ENCODE measurements at places on chromosomes 5 and 9. TPM values are rescaled to one million over a fixed set of nuclear protein-coding genes. Genes with fewer than 3 reads are reported as not detected.
A peak's percentile ranks its signal among the peaks of the same experiment; 100 is the strongest.

GRCh38 chr9:134707031-134707680 is 65.6 kb downstream of the COL5A1 start:
- no peaks in the 10 kb centered on the region for H3K4me1 ChIP-seq
- H3K27me3 ChIP-seq = no peaks in the 10 kb centered on the region
- no peak overlapping the region for H3K4me3 ChIP-seq
- DNase-seq = no peak

The BTNL9 gene
- total RNA-seq = not detected

GRCh38 chr9:70257991-70258691 is 637 bp upstream of the SMC5 start:
- H3K4me1 ChIP-seq = peaks cover 61% of the 10 kb centered on the region
- no peaks in the 10 kb centered on the region for H3K27me3 ChIP-seq
- H3K4me3 ChIP-seq = peak overlapping the region; percentile 92

- H3K36me3 ChIP-seq = peaks cover 3% of the 10 kb centered on the region
- no peak overlapping the region for H3K27ac ChIP-seq
- no peaks in the 10 kb centered on the region for H3K4me1 ChIP-seq
Measured at GRCh38 chr5:131863700-131864099, 66.9 kb upstream of the FNIP1 start.

DNA sequence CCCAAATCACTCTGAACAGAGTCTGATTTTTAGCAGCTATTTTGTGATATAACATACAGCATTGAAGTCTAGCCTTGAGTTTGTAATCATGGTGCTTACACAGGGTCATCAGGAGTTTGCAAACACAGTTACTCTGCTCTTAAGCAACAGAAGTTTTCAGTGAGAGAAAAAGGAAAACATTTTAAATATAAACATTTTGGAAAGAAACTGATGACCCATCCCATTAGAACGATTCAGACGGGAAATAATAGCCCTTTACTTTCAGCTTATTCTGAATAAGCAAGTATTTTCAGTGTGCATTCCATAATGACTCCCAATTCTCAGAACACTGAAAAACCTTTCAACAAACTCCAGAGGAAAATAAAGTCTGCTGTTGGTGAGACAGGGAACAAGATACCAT is 46.7 kb upstream of the TMC1 start:
- no peaks in the 10 kb centered on the region for H3K36me3 ChIP-seq
- H3K4me1 ChIP-seq = peaks cover 49% of the 10 kb centered on the region
- no peak overlapping the region for H3K27ac ChIP-seq

GRCh38 chr5:1525624-1526189 is 1.9 kb upstream of the LPCAT1 start:
- H3K4me3 ChIP-seq = no peak overlapping the region
- H3K27me3 ChIP-seq = no peaks in the 10 kb centered on the region
- no peak for DNase-seq
- no peak overlapping the region for H3K27ac ChIP-seq
- H3K36me3 ChIP-seq = no peaks in the 10 kb centered on the region

DNA sequence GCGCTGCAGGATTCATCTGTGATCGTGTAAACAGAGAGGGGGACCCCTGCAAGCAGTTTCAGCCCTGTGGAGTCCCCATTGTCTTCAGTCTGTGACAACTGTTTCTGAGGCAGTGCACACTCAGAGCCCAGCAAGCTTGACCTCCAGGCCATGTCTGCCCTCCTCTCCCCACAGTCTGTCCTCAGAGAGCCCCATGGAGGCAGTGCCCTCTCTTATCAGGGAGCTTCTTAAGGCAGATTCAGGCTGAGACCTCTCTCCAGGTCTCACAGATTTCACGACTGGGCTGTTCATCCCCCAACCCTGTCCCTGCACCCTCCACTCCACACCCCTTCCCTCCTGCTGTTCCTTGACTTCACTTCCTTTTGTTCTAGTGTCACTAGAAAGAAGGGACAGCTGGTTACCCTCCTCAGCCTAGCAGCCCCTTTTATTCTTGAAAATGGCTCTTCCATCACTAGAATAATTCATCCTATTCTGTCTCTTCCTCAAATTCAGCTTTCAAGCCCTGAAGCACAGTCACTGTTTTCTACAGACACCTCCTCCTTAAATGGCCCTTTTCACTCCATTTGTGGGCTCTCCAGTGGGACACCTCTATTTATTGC is 218.4 kb downstream of the MED10 start:
- DNase-seq = no peak
- no peak overlapping the region for H3K4me3 ChIP-seq
- no peaks in the 10 kb centered on the region for H3K36me3 ChIP-seq
- H3K4me1 ChIP-seq = no peaks in the 10 kb centered on the region
- H3K27ac ChIP-seq = no peak overlapping the region

DNA sequence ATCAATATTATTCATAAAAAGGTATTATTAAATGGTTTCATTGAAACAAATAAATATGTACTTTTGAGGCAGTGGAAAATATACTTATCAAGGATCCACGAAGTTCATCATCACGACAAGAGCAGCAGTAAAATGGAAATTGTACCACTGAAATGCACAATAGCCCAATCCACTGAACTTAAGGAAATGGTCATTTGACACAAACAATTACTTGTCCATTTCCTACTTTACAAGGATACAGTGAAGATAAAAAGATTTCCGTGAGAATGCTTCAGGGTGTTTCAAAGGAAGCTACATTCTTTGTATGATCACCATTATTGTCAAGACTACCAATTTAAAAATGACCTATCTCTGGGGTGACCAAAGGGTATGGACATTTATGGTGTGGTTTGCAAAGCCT is 210.3 kb downstream of the SYK start:
- H3K27me3 ChIP-seq = peaks cover 12% of the 10 kb centered on the region
- H3K4me3 ChIP-seq = no peak overlapping the region
- H3K4me1 ChIP-seq = no peaks in the 10 kb centered on the region
- H3K36me3 ChIP-seq = no peaks in the 10 kb centered on the region

The IFNA2 gene
- total RNA-seq = not detected

The C9 gene
- total RNA-seq = not detected

- no peak overlapping the region for H3K27ac ChIP-seq
- no peak for DNase-seq
- H3K4me1 ChIP-seq = peaks cover 7% of the 10 kb centered on the region
- peaks cover 11% of the 10 kb centered on the region for H3K36me3 ChIP-seq
- H3K27me3 ChIP-seq = no peaks in the 10 kb centered on the region
Measured at GRCh38 chr9:132260846-132261245, 93.9 kb downstream of the SETX start.

DNA sequence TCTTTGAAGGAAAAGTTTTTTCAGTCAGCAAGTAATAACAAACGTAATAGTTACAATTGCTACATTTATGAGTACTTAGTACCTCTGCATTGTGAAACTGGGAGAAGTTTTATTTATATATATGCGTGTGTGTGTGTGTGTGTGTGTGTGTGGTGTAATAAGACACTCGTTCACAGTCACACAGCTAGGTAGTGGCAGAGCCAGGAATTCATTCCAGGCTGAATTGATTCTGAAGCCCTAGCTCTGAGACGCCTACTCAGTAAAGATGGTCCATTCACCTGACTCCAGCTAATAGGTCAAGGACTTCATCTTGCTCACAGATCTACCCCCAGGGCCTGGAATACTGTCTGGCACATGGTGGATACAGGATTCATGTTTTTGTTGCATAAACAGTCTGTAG is 13.6 kb upstream of the CAST start:
- H3K4me1 ChIP-seq = peaks cover 4% of the 10 kb centered on the region
- peaks cover 4% of the 10 kb centered on the region for H3K27me3 ChIP-seq
- DNase-seq = no peak
- no peaks in the 10 kb centered on the region for H3K36me3 ChIP-seq
- H3K4me3 ChIP-seq = no peak overlapping the region
- H3K27ac ChIP-seq = no peak overlapping the region

GRCh38 chr5:172276214-172276613 is 7.3 kb downstream of the UBTD2 start:
- peaks cover 2% of the 10 kb centered on the region for H3K36me3 ChIP-seq
- H3K4me1 ChIP-seq = peaks cover 35% of the 10 kb centered on the region
- no peak overlapping the region for H3K4me3 ChIP-seq
- H3K27me3 ChIP-seq = no peaks in the 10 kb centered on the region
- DNase-seq = no peak
- H3K27ac ChIP-seq = no peak overlapping the region

The GLRA1 gene
- total RNA-seq = not detected

DNA sequence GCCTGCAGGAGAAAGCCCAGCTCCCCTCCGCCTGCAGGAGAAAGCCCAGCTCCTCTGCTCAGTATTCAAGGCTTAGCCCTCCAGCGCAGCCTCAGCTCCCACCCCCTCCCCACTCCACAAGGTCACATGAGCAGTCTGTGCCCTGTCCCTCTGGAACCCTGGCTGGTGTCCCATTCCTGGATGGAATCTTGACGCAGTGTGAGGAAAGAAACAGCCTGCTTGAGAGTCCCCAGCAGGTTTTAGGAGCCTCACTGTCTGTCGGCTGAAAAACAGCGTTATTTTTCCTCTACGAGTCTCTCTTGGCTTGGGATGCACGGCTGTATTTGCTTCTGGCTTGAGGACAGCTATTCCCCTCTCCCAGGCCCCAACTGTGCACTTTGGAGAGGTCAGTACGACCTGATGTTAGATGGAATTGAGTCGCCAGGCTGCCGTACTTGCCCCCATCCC is 210.1 kb upstream of the TRIM32 start:
- H3K36me3 ChIP-seq = peaks cover 19% of the 10 kb centered on the region
- no peaks in the 10 kb centered on the region for H3K27me3 ChIP-seq
- H3K4me1 ChIP-seq = no peaks in the 10 kb centered on the region
- no peak overlapping the region for H3K27ac ChIP-seq
- no peak for DNase-seq
- no peak overlapping the region for H3K4me3 ChIP-seq

The RAD17 gene
- total RNA-seq = 24.1 TPM

The DAPK1 gene
- 0.50 TPM for total RNA-seq

DNA sequence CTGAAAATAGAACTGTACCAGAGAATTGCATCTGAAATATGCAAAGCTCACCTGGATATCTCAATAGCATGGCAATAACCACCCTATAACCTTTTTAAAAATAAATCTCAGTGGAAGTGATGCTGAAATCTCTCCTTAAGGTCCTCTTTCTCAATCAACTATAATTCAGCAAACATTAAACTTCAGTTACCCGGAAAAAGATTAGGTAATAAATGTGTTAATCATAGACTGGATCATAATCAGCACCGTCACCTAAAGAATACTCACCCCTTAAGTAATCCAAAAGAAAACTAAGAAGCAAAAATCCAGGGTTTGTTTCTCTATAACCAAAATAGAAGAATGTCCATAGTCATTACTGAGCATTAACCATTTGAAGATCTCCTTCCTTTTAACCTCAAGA is 44.3 kb upstream of the DENND4C start:
- H3K4me3 ChIP-seq = no peak overlapping the region
- no peaks in the 10 kb centered on the region for H3K27me3 ChIP-seq
- peaks cover 14% of the 10 kb centered on the region for H3K4me1 ChIP-seq
- H3K27ac ChIP-seq = no peak overlapping the region
- no peaks in the 10 kb centered on the region for H3K36me3 ChIP-seq
- no peak for DNase-seq

GRCh38 chr5:127950707-127951391 is 132.7 kb upstream of the SLC12A2 start:
- no peak overlapping the region for H3K4me3 ChIP-seq
- no peaks in the 10 kb centered on the region for H3K27me3 ChIP-seq
- no peak for DNase-seq
- peaks cover 11% of the 10 kb centered on the region for H3K36me3 ChIP-seq
- no peak overlapping the region for H3K27ac ChIP-seq

- H3K4me1 ChIP-seq = no peaks in the 10 kb centered on the region
- no peak overlapping the region for H3K27ac ChIP-seq
- H3K36me3 ChIP-seq = no peaks in the 10 kb centered on the region
- DNase-seq = no peak
Measured at GRCh38 chr5:5018578-5018970, 121.6 kb upstream of the ADAMTS16 start.

GRCh38 chr9:35914301-35914807 is 5.1 kb downstream of the SPAAR start:
- DNase-seq = peak; percentile 35
- H3K27me3 ChIP-seq = no peaks in the 10 kb centered on the region
- no peak overlapping the region for H3K4me3 ChIP-seq
- no peak overlapping the region for H3K27ac ChIP-seq

GRCh38 chr9:36091026-36091953 is 45.2 kb upstream of the GLIPR2 start:
- no peak for DNase-seq
- no peak overlapping the region for H3K27ac ChIP-seq
- peaks cover 12% of the 10 kb centered on the region for H3K36me3 ChIP-seq

- H3K4me3 ChIP-seq = no peak overlapping the region
- DNase-seq = no peak
- no peak overlapping the region for H3K27ac ChIP-seq
- H3K36me3 ChIP-seq = no peaks in the 10 kb centered on the region
Measured at GRCh38 chr5:56532466-56532865, 282.9 kb upstream of the MAP3K1 start.

GRCh38 chr9:6941501-6941900 is 183.7 kb downstream of the KDM4C start:
- H3K27me3 ChIP-seq = no peaks in the 10 kb centered on the region
- H3K36me3 ChIP-seq = peaks cover 18% of the 10 kb centered on the region
- DNase-seq = no peak
- no peak overlapping the region for H3K4me3 ChIP-seq

The IL31RA gene
- total RNA-seq = 0.31 TPM

DNA sequence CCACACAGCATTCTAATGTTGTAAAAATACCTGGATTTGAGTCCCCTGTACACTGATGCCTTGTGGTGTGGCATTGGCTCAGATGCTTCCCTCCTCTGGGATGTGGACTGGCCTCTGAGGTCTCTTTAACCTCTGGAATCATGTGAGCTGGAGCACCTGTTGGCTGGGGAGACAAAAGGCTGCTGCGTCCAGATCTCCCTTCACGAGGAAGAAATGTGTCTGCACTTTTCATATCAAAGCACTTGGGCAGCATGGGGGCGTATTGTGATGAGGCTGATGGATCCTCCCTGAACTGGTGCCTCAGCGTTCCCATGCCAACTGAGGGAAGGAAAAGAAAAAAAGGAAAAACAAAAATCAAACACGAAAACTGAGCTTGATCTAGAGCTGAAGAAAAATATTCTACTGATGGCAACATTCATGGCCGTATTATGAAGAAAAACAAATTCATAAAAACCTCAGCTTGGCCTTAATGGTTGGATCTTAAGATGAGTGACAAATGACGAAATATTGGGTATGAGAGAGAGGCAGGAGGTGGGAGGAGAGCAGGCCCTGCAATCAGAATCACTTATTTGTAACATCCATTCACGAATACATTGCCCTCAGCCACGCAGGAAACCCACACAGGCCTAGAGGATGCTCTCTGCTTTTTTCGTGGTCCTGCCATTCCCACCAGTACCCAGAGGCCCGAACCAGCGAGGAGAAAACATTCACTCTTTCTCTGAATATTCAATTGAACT is 26.2 kb downstream of the GRIA1 start:
- H3K27me3 ChIP-seq = no peaks in the 10 kb centered on the region
- H3K27ac ChIP-seq = no peak overlapping the region
- no peak for DNase-seq
- H3K36me3 ChIP-seq = no peaks in the 10 kb centered on the region
- no peak overlapping the region for H3K4me3 ChIP-seq
- H3K4me1 ChIP-seq = no peaks in the 10 kb centered on the region

- H3K4me3 ChIP-seq = no peak overlapping the region
- no peaks in the 10 kb centered on the region for H3K27me3 ChIP-seq
- no peaks in the 10 kb centered on the region for H3K4me1 ChIP-seq
Measured at GRCh38 chr9:28050941-28051340, 477.7 kb upstream of the C9orf72 start.

The INSL4 gene
- not detected for total RNA-seq

- H3K4me3 ChIP-seq = no peak overlapping the region
- no peaks in the 10 kb centered on the region for H3K36me3 ChIP-seq
- no peak overlapping the region for H3K27ac ChIP-seq
- no peaks in the 10 kb centered on the region for H3K27me3 ChIP-seq
Measured at GRCh38 chr9:29659014-29659413, 2085.7 kb upstream of the C9orf72 start.

All from activated naive CD4-positive, alpha-beta T cell treated with anti-CD3 and anti-CD28 coated beads for 36 hours (primary cell).